ENCODE measurements at places on chromosomes 1 and 21.
A peak's percentile ranks its signal among the peaks of the same experiment; 100 is the strongest.

DNA sequence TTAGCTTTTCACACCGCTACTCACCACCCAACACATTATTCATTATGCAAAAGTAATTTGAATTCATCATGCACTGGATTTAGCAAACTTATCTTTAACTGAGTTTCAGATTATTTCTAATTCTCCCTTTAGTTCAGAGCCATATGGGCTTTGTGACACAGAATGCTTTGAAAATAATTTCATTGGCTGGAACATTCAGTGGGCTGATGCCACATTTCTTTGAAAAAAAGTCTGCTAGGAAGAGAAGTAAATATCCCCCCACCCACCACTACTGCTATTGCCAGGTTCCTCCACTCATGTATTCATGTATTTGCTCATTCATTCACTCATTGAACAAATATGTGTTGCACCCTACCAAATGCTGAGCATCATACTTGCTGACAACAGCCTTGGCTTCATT is 280.5 kb downstream of the DSCAM start:
- DNase-seq, result no peak

DNA sequence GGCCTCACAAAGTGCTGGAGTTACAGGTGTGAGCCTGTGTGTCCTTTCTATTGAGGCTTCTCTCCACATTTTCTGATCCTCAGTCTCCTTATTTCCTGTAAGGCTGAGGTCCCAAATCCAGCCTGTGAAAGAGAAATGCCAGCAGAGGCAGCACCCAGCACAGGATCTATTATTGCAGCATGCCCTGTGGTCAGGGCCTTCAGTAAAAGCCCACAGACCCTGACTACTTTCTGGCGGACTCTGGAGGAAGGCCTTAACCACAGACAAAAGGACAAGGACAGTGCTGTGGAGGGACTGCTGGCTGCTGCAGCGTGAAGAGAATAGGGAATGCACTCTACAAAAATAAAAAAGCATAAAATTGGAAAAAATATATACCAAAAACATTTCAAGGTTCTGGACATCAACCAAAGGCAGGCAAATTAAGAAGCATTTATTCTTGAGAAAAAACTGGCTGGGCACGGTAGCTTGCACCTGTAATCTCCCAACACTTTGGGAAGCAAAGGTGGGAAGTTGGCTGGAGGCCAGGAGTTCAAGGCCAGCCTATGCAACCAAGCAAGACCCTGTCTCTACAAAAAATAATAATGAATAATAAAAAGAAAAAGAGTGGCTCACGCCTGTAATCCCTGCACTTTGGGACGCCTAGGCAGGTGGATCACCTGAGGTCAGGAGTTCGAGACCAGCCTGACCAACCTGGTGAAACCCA is 9.4 kb upstream of the PGD start:
- DNase-seq, result no peak

- DNase-seq, result no peak
These were observed 997 bp upstream of the PTPN7 start for GRCh38 chr1:202161151-202162046.

- DNase-seq, result no peak
These were observed 151.9 kb downstream of the NTPCR start for GRCh38 chr1:233102341-233102740.

GRCh38 chr1:5651964-5652821 is 340.0 kb downstream of the NPHP4 start:
- DNase-seq, result no peak

DNA sequence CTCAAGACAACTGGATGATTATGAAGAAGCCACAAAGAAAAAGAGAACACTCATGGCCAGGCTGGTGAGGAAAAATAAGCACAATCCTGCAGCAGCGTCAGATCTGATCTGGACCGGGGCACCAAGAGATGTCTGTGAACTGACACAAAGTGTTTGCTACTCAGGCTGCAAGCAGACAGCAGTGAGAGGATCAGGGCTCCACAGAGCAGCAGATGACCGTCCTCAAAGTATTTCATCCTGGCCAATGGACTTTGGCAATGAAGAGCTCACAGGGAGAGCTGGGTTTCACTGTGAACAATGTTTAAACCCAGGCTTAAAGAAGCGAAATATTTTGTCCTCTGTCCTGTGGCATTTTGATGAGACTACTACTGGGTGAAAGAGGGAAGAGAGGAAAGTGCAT is 299.2 kb downstream of the GPATCH2 start:
- no peak for DNase-seq

GRCh38 chr1:61093525-61094137 is 11.3 kb downstream of the NFIA start:
- DNase-seq, result no peak

DNA sequence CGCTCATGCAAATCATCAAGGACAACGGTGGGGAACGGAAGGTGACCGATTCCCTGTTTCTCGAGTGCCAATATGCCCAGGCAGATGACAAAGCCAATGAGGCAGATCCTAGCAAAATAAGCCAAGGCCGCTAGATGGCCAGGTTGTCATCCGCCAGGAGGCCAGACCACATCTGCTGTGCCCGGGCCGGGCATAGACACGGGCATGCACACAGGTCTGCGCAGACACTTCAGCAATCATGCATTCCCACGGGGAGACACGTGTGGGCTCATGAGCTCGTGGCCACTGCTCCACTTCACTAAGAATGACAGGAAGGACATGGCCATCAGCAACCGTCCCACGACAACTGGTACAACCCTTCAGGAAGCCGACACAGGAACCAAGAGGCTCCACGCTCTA is 23.4 kb downstream of the WDR4 start:
- no peak for DNase-seq

GRCh38 chr1:61978796-61979195 is 215.9 kb upstream of the L1TD1 start:
- no peak for DNase-seq

GRCh38 chr1:51156752-51157151 is 54.7 kb downstream of the C1orf185 start:
- no peak for DNase-seq

GRCh38 chr1:24555591-24556413 is at the start of gene NCMAP:
TSS of gene NCMAP (plus strand) at chr1:24556087. CDS start at chr1:24595431, 39,344 bp downstream.
- DNase-seq, result no peak

DNA sequence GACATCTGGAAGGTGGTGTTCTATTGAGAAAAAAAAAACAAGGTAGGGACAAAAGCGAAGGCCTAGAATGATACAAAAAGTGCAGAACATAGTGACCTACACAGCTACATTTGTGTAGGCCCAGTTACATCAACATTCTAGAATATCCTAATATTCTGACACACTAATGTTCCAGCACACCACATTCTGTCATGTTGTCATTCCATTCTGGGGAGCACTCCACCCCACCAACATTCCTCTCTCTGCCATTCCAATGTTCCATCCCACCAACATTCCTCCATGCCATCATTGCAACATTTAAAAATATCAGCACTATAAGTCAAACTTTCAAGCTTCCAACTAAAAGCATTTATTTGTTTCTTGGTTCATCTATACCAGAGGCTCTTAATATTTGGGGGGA is 28.5 kb downstream of the COA7 start:
- no peak for DNase-seq

GRCh38 chr1:208115924-208116640 is 128.1 kb downstream of the PLXNA2 start:
- DNase-seq, result no peak

GRCh38 chr1:41915786-41916571 is 2.7 kb downstream of the HIVEP3 start:
- no peak for DNase-seq

- no peak for DNase-seq
These were observed 220.1 kb upstream of the KCNK2 start for GRCh38 chr1:214862421-214862820.

DNA sequence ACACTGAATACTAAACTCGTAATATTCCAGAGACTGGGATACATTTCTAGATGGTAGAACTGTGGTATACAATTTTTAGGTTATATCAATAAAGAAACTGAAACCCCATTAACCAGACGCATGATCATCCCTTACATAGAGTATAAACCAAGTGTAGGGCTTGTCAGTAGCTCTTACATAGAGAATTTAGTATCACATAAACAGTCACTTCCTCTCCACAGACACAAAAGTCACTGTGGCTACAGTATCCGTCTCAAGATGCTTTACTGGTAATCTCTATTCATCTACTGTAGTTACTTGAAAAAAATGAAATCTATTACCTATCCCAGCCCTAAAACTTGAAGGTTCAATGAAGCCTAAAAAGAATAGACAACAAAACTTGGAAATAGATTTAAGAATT is 252.3 kb upstream of the TMPRSS15 start:
- no peak for DNase-seq

- DNase-seq, result no peak
These were observed 787 bp upstream of the GIPC2 start for GRCh38 chr1:78044796-78045562.

- no peak for DNase-seq
These were observed 20.5 kb upstream of the MYBPHL start for GRCh38 chr1:109327285-109327684.

- DNase-seq, result no peak
These were observed 10.1 kb downstream of the DOP1B start for GRCh38 chr21:36166705-36167104.

GRCh38 chr1:93616996-93617669 is 64.5 kb downstream of the BCAR3 start:
- DNase-seq, result no peak

- DNase-seq, result no peak
These were observed at the start of gene CR1 for GRCh38 chr1:207495801-207496792. TSS of gene CR1 (plus strand) at chr1:207496157. CDS start at chr1:207496268, 111 bp downstream.

DNA sequence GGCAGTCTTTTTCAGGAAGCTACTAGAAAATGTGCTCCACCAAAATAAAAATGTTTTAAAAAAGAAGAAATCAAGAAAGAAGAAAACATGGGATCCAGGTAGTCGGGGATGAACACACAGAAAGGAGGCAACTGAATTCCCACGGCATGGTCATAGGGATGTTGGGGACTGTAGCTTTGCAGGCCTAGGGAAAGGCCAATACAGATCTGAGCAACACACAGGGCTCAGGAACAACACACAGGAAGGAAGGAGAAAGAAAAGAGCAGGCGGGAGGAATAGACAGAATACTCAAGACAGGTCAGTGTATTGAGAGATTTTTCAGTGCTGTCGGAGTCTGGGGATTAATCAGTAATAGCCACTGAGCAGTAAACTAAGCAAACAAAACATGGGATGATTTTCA is 142.7 kb upstream of the SYT6 start:
- no peak for DNase-seq

- DNase-seq, result no peak
These were observed 4.2 kb upstream of the C1orf141 start for GRCh38 chr1:67138813-67139499.

- DNase-seq, result no peak
These were observed 709 bp downstream of the GART start for GRCh38 chr21:33541105-33541711.

DNA sequence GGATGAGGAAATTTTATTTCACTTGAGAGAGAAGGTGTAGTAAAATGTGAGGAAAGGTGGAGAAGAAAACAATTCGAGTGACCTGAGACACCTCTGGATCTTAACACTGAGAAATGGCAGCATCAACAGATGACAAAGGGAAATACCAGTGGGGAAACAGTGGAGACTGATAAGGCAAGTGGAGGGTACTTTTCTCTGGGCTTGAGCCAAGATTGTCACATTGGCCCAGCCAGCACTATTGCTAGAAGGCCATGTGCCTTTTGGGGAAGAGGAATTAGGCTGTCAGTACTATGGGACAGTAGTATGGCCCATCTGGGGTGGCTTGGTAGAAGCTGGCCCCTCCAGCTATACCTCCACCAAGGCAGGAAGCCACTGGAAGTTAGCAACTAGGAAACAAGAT is 8.4 kb downstream of the SYPL2 start:
- DNase-seq, result no peak

- peak; percentile 79 for DNase-seq
These were observed 11.8 kb upstream of the RAB3B start for GRCh38 chr1:52002038-52002917.

- DNase-seq, result no peak
These were observed 54.0 kb downstream of the ZNF281 start for GRCh38 chr1:200355801-200356200.

DNA sequence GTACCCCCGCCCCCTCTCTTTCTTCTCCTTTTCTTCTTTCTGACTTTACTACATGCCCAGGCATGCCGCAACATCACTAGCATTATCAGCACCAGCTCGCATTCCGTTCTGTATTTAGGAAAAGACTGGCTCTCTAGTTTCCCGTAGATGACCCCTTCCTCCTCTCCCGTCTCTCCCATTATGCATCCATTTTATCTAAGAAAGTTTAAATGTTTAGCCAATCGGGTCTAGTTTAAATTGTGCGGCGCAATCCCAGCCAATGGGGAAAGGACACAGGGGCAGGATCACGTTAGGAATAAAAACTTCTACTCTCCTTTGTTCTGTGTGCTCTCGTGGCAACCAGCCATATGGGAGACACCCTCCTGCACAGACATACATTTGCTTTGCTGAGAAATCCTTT is 2.3 kb upstream of the KRTAP10-7 start:
- no peak for DNase-seq

DNA sequence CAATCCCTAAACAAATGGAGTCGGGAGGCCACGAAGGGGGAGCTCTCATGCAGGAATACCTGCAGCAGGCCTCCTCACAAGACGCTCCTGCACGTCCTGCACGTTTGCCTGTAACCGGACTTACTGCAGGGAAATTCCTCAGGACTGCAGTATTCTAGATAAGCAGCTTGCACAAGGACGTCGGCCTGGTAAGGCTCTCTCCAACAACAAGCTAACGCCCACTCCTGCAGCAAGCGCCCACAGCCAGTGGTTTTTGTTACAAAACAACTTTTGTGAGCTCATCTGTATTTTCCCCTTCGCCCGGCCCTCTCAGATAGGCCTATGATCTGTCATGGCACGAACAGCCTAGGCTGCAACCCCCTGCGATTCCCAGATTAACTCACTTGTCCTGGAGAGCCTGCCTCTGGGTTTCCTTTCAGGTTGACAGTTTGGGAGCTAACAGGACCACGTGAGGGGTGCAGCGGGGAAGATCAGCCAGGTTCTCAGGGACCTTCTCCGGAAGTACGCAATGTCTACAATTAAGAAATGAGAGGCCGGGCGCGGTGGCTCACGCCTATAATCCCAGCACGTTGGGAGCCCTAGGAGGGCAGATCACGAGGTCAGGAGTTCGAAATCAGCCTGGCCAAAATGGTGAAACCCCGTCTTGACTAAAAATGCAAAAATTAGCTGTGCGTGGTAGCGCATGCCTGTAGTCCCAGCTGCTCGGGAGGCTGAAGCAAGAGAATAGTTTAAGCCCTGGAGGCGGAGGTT is 921 bp upstream of the MIB2 start:
- no peak for DNase-seq

GRCh38 chr21:40255518-40256444 is 388.5 kb downstream of the PCP4 start:
- no peak for DNase-seq

- DNase-seq, result peak; percentile 68
These were observed 173.8 kb downstream of the RASAL2 start for GRCh38 chr1:178267646-178268094.

DNA sequence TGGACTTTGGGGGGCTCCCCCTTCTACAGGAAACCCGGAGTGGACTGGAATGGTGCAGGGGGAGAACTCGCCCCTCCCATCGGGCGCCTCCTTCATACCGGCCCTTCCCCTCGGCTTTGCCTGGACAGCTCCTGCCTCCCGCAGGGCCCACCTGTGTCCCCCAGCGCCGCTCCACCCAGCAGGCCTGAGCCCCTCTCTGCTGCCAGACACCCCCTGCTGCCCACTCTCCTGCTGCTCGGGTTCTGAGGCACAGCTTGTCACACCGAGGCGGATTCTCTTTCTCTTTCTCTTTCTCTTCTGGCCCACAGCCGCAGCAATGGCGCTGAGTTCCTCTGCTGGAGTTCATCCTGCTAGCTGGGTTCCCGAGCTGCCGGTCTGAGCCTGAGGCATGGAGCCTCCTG is at the start of gene TNFRSF14:
TSS of gene TNFRSF14 (plus strand) at position 95 of the 401 bp plus-strand sequence. CDS start at position 389, 294 bp downstream.
- DNase-seq, result no peak

GRCh38 chr21:37233551-37234146 is 33.5 kb downstream of the VPS26C start:
- no peak for DNase-seq
